Cortex of kidney (tissue), 1 donor: ENCODE measurements at places on chromosomes 5 and 9.

DNA sequence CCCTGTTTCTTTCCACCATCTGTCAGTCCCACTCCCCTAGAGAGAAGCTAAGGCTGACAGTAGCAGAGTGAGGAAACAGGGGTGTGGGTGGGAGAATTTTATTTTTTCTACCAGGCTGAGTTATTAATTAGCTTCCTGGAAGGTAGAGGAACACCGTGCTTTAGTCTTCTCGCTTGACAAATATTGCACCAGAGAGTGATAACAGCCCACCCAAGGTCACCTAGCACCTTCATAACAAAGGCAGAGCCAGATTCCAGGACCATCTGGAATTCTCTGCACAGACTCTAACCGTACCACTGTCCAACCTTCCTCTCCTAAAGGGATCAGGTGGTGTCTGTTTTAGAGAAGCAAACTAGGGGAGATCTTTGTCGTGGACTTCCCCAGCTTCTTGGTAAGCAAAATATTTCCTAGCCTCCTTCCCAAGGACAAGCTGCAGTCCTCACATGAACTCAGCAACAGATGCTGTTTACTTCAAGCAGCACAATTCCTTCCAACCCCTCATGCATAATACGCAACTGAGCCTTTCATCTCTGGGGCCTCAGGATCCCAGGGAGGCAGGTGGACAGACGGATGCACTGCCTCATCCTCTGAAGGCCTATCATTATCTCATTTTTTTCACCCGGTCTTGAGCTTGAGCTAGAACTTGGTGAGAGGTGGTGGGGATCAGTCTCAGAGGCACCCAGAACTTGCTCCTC is 308.7 kb upstream of the BRINP1 start:
- DNase-seq = no peak

DNA sequence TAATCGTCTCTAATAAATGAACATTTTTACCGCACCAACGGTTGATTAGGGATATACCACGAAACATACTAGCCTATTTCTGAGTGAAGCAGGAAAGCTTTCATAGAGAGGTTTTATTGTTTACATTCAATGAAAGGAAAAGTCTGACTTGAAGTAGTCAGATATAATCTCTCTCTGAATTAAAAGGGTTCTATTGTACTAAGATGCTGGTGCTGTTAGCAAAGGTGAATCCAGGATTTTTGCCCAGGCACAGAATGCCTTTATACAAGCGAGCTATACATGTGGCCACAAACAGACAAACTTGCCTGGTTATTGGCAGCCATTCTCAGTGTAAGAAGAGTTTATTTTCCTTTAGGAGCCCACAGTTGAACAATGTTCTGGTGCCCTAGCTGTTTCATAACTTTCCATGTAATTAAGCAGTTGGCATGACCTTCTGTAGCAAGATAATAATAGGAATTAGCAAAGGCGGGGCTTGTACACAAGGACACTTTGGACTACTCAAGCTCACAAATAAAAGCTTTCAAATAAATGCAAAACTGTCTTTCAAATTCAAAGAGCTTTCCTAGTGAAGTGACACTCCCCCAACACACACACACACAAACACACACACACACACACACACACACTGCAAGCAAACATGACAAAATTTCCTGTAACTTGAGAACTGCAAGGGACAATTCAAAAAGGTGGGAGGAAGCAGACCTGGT is 198.7 kb upstream of the MAP3K1 start:
- DNase-seq = no peak

GRCh38 chr5:169716287-169716686 is 79.2 kb downstream of the DOCK2 start:
- DNase-seq = no peak

GRCh38 chr9:127223810-127224177 is 40.8 kb upstream of the GARNL3 start:
- DNase-seq = no peak

- DNase-seq = no peak
Measured at GRCh38 chr5:132424167-132424880, 54.8 kb downstream of the SLC22A5 start.

DNA sequence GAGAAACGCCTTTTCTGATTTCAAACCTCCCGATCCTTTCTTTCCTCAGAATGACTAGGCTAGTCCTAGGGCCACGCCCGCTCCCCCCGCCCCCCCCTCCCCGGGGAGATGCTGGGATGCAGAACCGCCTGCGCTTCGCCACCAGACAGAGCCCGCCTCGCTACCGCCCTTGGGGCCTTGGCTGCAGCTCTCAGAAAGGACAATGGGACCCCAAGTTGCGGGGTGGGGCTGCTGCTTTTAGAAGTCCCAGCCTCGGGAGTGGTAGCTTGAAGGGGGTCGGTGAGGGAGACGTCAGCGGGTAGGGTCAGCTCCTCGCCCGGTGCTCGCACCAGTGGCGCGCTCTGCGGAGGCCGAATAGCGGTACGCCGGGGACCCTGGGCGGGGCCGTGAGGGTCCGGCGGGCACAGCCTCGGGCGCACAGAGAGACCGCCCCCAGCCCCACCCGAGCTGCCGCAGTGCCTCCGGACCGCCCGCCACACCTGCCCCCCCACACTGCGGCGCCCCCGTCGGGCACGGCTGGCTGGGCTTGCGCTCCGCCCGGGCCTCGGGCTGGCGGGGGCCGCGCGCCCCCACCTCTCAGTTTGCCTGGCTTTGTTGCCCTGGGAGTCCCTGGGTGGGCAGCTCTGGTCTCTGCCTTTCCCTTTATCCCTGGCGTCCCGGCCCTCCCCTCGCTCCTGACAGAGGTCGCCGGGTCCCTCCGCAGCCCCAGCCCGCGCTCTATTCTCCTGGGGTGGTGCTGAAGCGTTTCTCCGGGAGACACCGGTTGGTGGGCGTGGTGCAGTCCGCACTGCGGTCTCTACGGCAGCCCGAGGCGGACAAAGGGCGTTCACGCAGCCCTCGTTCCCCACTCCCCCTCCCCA is 1.2 kb downstream of the MAP1B start:
- no peak for DNase-seq

DNA sequence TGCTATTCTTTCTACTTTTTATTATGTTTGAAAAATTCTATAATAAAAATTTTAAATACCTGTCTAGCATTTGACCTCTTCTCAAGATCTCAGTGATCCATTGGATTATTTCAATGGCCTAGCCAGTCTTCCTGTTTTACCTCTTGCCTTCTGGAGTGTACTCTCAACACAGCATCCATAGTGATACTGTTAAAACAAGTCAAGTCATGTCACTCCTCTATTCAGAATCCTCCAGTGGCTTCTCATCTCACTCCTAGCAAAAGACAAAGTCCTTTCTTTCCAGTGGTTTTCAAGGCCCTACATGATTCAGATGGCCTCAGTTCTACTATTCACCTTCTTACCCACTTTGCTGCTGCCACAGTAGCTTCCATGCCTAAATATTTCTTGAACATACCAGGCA is 1.8 kb downstream of the MARVELD2 start:
- no peak for DNase-seq
